ENCODE measurements at places on chromosomes 5 and 9.

GRCh38 chr5:124279146-124279876, 467.1 kb downstream of the ZNF608 start:
- no peak for DNase-seq

- DNase-seq = no peak
These were observed 106.7 kb upstream of the OSMR start for GRCh38 chr5:38739011-38739704.

GRCh38 chr5:135501965-135502364, 33.8 kb downstream of the NEUROG1 start:
- DNase-seq = no peak

DNA sequence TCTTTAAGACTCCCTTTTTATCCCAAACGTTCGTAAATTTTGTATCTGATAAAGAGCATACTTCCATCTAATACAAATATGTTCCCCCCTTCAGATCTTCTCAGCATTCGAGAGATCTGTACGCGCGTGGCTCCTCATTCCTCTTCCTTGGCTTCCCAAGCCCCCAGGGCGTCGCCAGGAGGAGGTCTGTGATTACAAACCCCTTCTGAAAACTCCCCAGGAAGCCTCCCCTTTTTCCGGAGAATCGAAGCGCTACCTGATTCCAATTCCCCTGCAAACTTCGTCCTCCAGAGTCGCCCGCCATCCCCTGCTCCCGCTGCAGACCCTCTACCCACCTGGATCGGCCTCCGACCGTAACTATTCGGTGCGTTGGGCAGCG, 19.9 kb downstream of the CDKN2A start:
- DNase-seq = no peak

GRCh38 chr5:67809589-67809988, 406.0 kb upstream of the PIK3R1 start:
- no peak for DNase-seq

- no peak for DNase-seq
These were observed 422.5 kb downstream of the BNC2 start for GRCh38 chr9:16447946-16448345.

GRCh38 chr5:95761771-95762651, 30.9 kb downstream of the RHOBTB3 start:
- no peak for DNase-seq

GRCh38 chr9:33307067-33307466, 16.8 kb downstream of the NFX1 start:
- no peak for DNase-seq

- no peak for DNase-seq
These were observed 14.3 kb downstream of the ATG10 start for GRCh38 chr5:81986126-81986525.

DNA sequence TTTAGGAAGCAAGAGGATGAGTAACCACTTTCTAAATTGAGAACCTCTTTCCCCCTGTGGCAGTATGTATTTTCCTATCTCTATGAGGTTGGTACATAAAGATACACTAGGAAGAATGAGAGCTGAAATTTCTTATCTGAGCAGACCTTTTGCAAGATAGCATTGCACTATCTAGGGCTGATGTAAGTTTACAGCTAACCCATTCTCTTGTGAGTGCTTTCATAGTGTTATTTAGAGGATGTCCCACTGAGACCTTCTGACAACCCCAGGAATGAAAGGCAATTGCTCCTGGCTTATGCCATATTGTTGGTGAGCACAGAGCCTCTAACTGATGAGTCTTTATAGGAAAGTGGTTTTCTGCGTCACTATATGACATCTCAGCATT, 1209.3 kb upstream of the CDH6 start:
- DNase-seq = no peak

DNA sequence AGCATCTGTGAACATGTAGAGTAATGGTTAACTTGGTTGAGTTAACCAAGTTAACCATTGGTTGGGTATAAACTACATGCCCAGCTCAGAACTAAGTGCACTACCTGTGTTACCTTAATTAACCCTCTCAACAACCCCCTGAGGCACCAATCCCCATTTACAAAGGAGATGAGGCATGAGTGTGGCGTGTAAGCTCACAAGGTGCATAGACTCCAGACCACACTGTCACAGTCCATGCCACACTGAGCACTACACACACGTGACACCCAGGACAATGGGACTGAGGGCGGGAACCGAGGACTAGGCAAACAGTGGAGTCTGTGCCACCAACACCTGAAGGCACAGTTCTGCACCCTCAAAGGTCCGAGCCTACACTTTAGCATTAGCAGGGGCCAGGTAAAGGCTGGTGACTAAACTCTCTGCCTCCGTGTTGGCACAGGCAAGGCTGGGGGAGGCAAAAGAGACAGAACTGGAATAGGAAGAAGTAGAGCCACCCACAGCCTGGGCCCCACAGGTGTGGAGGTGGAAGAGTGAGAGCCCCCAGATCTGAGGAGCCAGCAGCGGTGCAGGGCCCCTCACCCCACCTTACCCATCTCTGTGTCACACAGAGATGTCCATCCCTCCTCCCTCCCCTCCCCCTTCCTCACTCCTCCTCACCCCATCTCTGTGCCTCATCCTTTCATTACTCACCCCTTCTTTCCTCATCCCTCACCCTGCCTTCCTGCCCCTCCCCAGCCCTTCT, 2.2 kb upstream of the DNAJB5 start:
- DNase-seq = no peak

DNA sequence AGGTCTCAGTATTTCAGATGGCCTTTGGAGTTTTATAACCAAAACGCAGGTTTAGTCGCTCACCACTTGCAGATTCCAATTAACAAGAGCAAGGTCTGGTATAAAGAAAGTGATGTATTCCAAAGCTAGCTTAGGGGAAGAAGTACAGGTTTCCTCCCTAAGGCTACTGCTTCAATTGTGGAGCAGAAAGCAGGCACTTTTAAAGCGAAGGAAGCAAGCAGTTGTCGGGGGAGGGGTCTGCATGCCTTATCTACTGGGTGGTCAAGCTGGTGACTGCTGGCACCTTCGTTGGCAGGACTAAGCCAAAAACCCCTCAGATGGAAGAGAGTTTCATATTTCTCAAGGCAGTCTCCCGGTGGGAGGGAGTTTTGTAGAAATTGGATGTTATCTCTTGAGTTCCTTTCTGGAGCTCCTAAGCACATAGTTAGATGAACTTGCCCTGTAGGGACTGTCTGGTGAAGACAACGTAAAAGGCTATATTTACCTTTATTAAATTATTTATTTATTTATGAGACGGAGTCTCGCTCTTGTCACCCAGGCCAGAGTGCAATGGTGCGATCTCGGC, 1.6 kb upstream of the TMEM245 start:
- DNase-seq = no peak

DNA sequence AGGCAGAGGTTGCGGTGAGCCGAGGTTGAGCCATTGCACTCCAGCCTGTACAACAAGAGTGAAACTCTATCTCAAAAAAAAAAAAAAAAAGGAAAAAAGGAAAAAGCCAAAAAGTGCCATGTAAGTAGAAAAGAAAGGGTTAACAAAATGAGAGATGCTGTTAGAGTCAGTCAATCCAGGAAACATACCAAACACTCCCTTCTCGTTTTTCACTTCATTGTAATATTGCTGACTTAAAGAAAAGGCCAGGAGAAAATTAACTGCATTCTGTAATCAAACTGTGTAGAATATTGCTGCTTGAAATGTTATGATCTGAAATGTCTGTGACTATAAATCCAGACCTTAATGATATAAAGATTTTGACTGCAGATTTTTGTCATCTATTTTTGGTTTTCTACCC, 379.1 kb downstream of the ENC1 start:
- no peak for DNase-seq

DNA sequence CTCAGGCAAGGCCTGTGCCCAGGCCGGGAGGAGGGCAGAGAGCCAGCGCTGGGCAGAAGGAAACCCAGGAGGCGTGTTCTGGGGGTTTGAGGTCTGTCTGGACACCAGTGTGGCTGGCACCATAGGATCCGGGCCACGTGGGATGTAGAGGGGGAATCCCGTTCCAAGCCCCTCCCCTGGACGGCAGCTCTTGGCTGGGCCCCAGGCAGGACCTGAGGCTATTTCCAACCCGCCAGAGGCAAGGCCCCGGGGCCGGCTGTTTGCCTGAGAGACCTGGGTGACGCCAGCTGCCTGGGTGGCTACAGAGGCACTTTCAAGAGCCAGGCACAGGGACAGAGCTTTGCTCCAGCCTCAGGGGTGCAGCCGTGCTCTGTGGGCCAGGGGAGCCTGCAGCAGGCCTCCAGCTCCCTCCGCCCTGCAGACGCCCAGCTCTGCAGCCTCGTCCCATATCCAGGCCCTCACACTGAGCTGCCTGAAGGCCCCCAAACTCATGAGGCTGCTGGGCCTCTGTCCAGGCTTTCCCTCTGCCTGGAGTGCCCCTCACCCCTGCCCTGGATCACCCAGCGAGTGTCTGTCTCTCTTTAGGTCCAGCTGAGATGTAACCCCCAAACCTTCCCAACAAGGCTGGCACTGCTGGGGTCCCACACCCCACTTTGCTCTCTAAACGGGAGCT, 56.6 kb upstream of the EGFL7 start:
- DNase-seq = no peak

DNA sequence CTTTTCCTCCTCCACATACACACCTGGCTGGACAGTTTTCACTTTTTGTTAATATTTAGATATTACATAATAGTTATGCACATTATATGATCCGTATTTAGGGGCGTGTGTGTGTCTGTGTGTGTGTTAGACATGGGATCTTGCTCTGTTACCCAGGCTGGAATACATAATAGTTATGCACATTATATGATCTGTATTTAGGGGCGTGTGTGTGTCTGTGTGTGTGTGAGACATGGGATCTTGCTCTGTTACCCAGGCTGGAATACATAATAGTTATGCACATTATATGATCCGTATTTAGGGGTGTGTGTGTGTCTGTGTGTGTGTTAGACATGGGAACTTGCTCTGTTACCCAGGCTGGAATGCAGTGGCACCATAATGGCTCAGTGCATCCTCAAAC, 199.0 kb upstream of the OTULINL start:
- DNase-seq = no peak

GRCh38 chr5:58759745-58760144, 176.9 kb downstream of the RAB3C start:
- no peak for DNase-seq

GRCh38 chr9:112249277-112249676, 74.2 kb upstream of the SUSD1 start:
- DNase-seq = no peak

DNA sequence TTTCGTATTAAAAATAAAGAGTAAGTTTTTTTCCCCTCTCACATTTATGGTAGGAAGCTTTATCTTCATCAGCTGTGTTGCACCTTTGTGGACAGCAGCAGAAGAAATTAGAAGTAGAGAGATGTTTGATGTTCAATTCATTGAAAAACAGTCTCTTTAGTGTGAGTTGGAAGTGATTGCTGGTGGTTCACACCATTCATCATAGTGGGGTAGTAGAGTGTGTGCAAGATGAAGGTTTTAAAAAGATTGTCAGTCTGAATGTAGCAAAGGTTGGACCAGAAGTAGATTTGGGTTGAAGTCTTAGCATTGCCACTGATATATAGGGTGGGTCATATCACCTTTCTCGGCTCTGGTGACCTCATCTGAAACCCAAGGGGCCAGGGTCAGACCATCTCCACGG, 10.4 kb downstream of the ARHGEF28 start:
- no peak for DNase-seq

- DNase-seq = no peak
These were observed 66.4 kb downstream of the PTCH1 start for GRCh38 chr9:95450171-95451064.

GRCh38 chr5:61933787-61934626, 372.0 kb upstream of the KIF2A start:
- no peak for DNase-seq

DNA sequence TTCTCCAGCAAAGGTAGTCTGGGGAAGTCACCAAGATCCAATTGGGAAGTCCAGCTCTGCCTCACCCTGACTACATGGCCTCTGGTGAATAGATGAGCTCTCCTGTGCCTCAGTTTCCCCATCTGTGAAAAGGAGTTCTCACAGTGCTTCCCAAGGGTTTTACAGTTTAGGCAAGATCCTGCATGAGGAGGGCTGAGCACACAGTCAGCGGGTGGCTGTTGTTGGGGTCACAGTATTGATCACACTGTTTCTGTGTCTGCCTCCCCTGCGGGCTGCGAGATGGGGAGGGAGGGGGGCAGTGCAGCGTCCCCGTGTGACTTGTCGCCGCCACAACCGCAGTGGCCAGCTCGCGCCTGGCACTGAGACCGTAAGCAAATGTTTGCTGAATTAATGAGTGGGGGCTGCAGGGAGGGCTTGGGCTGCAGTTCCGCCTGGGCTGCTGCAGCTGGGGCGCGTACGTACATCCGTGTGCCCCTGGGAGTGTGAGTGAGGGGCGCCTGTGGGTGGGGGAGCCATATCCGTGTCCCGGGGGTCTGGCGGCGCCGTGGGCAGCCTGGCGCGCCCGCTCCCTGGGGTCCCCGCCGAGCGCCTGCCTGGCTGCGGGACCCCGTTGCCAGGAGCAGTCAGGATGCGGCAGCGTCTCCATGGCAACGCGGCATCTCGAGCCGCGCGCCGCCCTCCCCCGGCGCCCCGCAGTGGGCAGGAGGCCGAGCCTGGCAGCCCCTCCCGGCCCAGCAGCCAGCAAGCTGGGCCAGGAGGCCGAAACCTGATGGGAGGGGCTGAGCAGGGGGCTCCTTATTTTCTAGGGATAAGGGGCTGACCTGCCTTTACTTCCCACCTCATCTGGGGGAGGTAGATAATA, 31.4 kb upstream of the PSD2 start:
- DNase-seq = no peak

DNA sequence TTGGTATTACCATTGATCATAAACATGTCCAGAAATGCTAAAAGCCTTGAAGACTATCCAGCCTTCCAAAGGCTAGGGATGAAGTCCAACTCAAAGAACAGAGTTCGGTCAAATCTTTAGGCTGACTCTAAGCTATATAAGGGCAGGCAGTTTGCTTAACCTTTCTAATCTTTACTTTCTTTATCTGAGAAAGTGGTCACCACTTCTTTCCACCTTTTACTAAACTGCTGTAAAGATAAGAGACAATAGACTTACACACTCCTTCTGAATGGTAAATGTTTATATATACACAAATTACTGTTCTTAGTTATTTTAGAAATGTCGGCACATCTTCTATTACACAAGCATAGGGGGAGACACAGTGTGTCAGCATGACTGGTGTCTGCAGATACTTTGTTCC, 100.4 kb downstream of the NREP start:
- DNase-seq = no peak

GRCh38 chr5:122915717-122916461, 70.5 kb downstream of the SNX24 start:
- no peak for DNase-seq

DNA sequence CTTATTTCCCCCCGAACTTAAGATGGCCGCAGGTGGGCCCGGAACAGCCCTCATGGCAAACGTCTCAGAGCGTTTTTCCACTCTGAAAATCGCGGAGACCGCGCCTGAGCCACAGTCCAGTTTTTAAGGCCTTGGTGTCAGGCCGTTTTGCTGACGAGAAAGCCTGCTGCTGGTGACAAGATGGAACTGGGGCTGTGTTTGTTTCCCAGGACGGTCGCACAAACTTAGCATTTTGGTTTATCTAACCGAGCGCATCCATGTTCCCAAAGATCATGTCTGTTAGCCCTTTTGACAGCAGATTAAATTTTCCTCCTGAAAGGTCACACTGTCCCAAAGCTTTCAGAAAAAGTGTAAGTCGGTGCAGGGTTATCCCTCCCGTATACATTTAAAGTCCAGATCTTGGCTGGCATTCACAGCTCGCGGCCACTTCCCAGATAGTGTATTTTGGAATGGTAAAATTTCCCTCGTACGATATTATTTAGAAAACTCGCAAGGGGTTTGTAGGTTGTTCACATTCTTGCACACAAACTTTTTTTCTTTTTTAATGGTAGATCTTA, 812 bp downstream of the SREK1 start:
- DNase-seq = no peak

All from activated CD4-positive, alpha-beta T cell treated with anti-CD3 and anti-CD28 coated beads, Interleukin-2, amount 50 U/mL, for 4 hours (primary cell).